Bronchus fibroblast of lung (primary cell): ENCODE measurements at places on chromosomes 7 and 10. TPM values are rescaled to one million over a fixed set of nuclear protein-coding genes. Genes with fewer than 3 reads are reported as not detected.

The PRTFDC1 gene
- 23.9 and 24.5 TPM in 2 replicates for total RNA-seq

The LRRD1 gene
- total RNA-seq: 0.17 TPM in 1 of 2 replicates, not detected in the other

The GPR141 gene
- not detected in 2 replicates for total RNA-seq

The WEE2 gene
- total RNA-seq: not detected in 2 replicates

The SHLD2 gene
- total RNA-seq: 19.2 and 22.4 TPM in 2 replicates
